Activated T-helper 9 cell treated with anti-CD3 and anti-CD28 coated beads, Interleukin-2, amount 50 U/mL, for 16 hours (primary cell): ENCODE measurements at places on chromosomes 7 and 10.
A peak's percentile ranks its signal among the peaks of the same experiment; 100 is the strongest.

DNA sequence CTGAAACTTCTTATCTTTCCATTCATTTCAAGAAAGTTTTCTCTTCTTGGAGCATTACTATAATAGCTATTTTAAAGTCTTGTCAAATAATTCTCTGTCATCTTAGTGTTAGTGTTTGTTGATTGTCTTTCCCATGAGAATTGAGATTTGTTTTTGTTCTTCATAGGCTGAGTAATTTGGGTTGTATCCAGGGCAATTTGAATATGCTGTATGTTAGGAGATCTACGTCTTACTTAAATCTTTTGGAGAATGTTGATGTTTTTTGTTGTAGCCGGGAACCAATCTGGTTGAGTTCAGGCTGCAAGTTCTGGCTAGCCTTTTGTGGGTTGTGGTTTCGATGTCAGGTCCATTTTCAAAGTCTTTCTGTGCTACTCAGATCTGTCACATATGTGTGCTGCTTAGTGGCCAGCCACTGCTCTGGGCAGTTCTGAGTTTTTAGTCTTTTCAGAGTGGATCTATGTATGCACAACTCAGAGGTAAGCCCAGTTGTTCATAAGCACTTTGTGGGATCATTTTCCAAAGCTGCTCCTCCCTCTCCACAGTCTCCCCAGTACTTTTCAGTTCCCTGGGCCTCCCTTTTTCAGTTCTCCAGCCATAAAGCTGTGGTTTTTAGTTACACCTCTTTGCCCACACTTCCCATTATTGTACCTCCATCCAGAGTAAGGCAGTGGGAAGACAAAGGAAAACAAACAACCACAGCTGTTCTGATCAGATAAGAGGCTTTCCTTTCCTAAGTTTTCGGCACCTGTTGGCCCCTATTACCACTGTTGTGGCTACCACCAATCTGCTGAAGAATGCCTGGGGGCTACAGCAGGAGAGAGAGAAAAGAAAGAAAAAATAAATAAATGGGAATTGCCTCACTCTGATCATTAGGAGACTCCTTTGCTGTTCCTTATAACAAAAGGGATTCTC is 4.7 kb upstream of the CCNJ start:
- DNase-seq = no peak

- DNase-seq = no peak
Measured at GRCh38 chr10:3897156-3897555, 112.1 kb upstream of the KLF6 start.

- DNase-seq = no peak
Measured at GRCh38 chr10:77989081-77989724, 40.1 kb downstream of the POLR3A start.

DNA sequence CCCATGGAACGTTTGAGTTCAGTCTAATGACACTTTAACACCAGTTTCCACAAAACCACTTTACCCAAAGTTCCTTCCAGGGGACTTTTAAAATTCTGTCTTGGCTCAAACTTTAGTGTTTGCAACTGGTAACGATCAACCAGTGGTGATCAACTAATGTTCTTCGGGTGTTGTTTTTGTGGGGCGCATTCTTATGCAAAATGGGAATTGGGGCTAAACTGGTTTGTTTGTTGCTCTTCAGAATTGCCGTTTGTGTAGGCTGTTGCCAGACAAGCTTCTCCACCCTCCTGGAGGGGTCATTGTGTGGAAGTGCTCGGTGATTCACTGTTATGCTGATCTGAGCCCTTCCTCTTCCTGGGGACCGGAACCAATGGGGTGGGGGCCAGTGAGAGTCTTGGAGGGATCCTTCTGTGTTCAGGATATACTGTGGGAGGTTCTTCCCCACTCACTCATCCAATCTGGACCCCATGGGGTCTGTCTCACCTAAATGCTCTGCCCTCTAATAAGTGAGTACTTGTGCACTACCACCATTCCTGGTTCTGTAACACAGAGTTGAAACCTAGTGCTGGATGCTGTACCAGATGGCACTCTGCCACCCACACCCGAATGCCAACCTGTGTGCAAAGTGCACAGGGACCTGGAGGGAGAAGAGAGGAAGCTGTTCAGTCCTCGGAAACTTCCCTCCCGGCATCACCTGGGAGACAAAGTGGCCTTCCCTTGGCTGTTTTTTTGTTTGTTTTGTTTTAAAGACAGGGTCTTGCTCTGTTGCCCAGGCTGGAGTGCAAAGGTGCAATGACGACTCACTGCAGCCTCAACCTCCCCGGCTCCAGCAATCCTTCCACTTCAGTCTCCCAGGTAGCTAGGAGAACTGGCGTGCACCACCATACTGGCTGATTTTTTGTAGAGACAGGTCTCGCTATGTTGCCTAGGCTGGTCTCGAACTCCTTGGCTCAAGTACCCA is 2.1 kb downstream of the NFE2L3 start:
- DNase-seq = peak; percentile 17

GRCh38 chr10:103193107-103193819 is at the start of gene NT5C2:
Gene NT5C2 (minus strand): TSS chr10:103193272. CDS start chr10:103174958, 18,314 bp downstream.
- peak; percentile 77 for DNase-seq

- no peak for DNase-seq
Measured at GRCh38 chr10:95423164-95424005, 132.6 kb upstream of the PDLIM1 start.

GRCh38 chr10:121084016-121084674 is 233.0 kb downstream of the WDR11 start:
- DNase-seq = no peak

GRCh38 chr7:74263399-74264120 is 9.4 kb upstream of the RFC2 start:
- DNase-seq = no peak

- no peak for DNase-seq
Measured at GRCh38 chr7:7765422-7765821, 47.0 kb upstream of the RPA3 start.

- no peak for DNase-seq
Measured at GRCh38 chr7:54189330-54189729, 352.8 kb upstream of the VSTM2A start.

DNA sequence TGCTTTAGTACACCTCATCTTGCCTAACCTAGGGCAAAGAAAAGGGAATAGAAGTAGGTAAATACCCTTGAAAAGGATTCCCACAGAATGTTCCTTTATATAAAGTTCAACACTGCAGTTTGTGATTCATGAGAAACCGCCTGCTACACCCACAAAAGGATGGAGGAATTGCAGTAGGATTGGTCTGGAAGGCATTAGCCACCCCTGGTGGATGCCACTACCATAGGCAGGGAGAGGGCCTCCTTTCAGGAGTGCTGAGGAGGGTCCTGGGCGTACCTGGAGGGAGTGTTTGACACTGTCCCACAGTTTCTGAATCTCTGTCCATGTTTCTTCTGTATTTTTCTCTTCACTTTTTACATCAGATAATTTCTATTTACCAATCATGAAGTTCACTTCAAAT is 221.8 kb upstream of the TMEM72 start:
- DNase-seq = no peak

GRCh38 chr7:101757879-101758278 is 59.5 kb upstream of the CUX1 start:
- no peak for DNase-seq

DNA sequence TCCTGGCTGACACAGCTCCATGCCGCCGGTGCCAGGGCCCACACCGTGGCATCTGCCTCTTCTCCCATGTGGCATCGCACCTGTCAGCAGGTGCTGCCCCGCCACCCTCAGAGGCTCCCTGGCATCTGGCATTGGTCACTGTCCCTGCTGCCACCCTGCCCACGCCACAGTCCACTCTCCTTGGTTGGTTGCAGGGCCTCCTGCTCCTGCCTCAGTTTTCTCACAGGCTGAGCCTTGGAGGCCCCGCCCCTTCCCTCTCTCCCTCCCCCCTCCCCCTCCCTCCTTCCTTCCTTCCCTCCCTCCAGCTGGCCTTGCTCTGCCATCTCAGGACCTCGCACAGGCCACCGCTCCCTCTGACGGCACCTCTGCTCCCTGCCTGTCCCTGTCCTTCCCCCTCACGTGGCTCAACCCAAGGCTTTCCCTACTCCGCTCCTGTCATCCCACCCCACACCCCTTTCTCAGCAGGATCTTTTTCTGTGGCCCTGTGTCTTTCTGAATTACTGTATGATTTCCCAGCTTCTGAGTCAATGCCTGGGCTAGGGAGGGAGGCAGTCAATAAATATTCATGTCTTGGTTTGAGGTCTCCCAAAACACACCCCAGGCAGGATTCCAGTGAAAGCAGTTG is 87.4 kb downstream of the INPP5A start:
- DNase-seq = no peak

- DNase-seq = no peak
Measured at GRCh38 chr10:77006836-77007511, 630.6 kb downstream of the KCNMA1 start.

GRCh38 chr7:26912933-26913536 is 48.6 kb upstream of the SKAP2 start:
- no peak for DNase-seq

DNA sequence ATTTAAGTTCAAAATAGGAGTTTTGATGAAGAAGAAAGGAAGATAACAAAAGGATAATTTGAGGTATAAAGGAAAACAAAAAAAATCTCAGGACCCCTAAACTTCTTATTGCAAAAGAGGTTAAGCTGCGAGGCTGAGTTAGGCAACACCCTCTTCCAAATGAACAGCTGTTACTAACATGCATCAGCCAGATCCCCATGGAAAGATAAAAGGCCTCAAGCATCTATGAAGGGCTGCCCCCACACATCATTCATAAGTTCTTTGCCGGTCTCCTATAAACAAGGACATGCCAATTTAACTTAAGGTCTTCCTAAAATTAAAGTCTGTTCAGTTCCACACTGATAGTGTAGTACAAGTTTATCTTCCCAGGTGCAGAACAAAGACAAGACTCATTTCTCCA is 75.8 kb upstream of the IMMP2L start:
- no peak for DNase-seq
